ENCODE measurements at places on chromosomes 11 and 22.

DNA sequence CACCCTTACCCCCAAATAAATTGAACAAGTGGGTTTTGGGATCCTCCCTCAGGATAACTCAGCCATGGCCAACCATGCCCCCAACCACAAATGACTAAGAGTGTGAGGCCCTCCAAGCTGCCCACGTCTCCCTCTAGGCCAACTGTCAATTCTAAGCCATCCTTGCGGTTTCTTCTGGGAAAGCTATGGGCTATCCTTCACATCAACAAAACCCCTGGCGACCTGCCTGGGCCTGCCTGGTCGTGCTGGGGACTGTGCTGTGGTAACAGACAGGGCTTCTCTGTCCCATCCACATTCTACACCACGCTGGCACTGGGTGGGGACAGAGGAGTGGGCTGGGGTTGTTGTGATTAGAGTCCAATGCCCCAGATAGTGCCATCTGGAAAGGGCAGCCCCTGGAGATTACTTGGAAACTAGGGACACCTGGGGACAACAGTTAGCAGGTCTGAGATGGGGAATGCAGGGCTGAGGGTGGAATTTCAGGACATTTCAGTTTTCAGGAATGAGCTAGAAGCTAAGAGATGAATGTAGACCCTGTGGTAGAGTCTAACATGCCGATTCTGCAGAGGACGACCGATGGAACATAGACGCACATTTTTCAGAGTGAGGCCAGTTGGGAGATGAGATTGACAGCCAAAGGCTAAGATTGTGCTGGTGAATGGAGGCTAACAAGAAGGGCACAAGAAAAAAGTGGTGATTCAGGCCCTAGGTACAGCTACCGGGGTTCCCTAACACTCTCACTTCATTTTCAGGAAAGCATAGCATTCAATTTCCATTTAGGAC, 131.9 kb downstream of the RASSF10 start:
- DNase-seq: no peak

DNA sequence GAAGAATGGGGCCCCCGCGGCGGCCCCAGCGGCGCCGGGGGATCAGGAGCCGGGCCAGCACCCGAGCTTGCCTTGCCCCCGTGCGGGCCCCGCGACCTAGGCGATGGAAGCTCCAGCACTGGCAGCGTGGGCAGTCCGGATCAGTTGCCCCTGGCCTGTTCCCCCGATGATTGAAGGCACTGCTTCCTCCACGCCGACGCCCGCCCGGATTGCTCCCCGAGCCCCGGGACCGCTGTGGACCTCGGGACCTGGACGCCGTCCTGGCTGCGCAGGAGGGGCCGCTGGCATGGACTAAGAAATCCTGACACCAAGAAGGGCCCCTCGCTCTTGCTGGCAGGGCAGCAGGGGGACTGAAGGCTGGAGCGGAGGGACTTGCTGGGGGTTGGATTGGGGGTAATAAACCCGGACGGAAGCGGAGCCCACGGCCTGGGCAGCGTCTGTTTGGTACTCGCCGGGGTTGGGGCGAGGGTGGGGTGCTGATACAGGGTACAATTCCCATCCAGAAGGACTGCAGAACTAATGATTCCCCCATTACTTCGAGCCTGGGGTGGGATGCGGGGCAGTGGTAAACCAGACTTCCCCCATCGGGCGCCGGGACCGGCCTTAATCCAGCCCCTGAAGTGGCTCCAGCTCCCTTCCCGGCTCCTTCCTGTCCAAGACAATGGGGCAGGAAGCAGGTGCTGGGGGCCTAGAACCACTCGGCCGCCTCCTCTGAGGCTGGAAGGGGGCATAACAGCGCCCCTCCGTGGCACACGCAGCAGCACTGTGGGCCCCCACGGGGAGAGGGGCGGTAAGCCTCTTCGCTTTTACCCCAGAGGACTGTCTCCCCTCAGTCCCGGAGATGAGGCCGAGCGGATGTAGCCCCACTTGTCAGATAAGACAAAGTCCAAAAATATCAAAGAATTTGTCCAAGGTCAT, 1.0 kb downstream of the CCDC85B start:
- no peak for DNase-seq

DNA sequence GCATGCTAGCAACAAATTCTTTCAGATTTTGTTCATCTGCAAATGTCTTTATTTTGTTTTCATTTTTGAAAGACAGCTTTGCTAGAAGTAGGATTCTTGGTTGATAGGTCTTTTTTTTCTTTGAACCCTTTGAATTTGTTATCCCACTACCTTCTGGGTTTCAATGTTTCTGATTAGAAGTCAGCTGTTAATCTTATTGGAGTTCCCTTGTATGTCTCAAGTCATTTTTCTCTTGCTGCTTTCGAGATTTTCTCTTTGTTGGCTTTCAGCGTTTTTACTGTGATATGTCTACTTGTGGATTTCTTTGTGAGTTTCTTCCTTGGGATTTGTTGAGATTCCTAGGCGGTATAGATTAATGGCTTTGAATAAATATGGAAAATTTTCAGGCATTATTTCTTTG, 27.2 kb upstream of the MS4A8 start:
- no peak for DNase-seq

DNA sequence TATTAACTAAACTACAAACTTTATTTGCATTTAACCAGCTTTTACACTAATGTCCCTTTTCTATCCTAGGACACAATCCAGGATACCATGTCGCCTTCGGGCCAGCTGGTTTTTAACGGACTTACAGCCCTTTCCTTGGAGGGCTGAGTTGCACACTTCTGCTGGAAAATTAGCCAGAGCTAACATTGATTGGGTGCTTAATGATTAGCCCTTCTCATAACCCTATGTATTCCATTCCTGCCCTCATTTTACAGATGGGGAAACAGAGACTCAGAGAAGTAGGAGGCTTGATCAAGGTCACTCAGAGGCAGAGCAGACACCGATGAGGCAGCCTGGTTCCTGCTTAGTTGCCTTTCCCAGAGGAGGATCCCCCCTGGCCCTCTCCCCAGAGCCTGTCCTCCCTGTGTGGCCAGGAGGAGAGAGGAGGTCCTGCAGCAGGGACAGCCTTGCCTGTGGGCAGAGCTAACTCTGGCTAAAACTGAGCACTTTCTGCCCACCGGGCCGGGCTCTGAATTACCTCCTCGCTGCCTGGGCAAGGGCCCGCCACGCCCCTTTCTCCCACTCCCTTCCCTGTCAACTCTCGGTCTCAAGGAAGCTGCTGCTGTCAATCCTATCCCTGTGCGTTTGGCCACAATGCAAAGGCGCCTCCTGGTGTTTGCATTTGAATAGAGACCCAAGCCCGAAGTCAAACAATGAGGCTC, 59.6 kb upstream of the PAX6 start:
- peak; percentile 3 for DNase-seq

- DNase-seq: peak; percentile 88
Measured at GRCh38 chr22:46006379-46007002, 29.5 kb upstream of the WNT7B start.

DNA sequence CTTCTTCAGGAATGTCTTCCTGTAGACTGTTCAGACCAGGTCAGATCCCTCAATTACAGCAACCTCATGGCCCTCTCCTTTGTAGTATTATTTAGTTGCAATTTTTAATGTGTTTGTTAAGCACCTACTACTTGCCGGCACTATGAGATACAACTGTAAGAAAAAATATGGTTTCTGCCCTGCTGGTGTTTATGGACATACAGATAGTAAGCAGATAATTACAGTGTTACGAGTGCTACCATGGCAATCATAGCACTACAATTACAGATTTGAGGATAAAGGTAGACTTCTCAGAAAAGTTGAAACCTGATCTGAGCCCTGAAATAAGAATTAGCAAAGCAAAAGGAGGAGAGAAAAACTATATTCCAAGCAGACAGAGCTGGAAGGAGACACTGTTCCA, 2.8 kb downstream of the LRRC51 start:
- no peak for DNase-seq

GRCh38 chr22:39514373-39514973, 5.9 kb upstream of the ATF4 start:
- DNase-seq: peak; percentile 57

DNA sequence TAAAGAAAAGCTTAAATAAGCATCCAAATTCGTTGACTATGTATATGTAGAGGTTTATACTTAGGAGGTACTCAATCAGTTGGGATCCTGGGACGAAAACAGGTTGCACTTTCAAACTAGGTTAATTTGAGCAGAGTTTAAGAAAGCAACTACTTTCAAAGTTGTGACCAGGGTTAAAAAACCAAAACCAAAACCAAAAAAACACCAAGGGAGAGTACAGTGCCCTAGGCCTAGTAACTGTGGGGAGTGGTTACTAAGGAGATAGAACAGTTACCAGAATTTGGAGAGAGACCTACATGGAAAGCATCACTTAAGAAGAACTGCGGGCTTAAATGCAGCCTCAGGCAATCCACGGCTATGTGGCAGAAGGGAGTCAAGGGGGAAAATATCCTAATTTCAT, 148.3 kb downstream of the JRKL start:
- DNase-seq: no peak

Measured in CD14-positive monocyte (primary cell).